ENCODE measurements at places on chromosomes 3 and 15. TPM values are rescaled to one million over a fixed set of nuclear protein-coding genes. Genes with fewer than 3 reads are reported as not detected.

DNA sequence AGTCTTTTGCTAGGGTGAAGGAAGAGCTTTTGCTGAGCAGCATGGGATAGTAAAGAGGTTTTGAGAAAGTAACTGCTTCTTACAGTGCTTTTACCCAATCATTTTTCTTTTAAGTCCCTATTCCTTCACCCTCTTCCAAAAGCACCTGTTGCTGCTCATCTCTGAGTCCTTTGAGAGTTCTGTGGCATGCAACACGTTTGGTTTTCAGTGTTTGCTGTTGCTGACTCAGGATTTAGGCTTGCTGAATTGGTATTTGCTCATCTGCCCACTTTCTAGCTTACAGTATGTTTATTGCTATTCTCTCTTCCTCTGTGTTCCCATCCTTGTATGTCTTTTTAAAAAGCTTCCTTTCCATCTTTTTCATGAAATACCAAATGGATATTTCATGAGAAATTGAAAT is 55.9 kb upstream of the THRB start:
- H3K27ac ChIP-seq = no peak overlapping the region
- DNase-seq = no peak
- no peaks in the 10 kb centered on the region for H3K36me3 ChIP-seq
- peaks cover 37% of the 10 kb centered on the region for H3K4me1 ChIP-seq
- H3K27me3 ChIP-seq = no peaks in the 10 kb centered on the region

DNA sequence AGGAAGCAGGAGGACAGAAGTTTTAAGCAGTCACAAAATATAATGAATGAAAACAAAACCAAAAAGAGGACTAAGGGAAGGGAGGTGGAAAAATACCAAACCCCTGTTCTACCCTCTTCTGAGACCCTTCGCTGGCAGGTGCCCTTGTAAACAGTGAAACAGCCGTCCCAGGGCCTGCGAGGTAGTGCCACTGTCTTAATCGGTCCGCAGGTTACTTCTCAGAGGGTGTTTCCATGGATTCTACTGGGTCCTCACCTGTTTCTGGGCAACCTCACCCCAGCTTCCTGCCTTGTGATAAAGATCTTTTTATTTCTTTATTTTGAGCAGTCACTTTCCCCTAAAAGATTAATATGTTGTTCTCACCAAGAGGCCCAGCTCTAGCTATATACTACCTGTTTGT is 65.3 kb downstream of the SLC30A4 start:
- H3K27ac ChIP-seq = no peak overlapping the region
- no peaks in the 10 kb centered on the region for H3K4me1 ChIP-seq
- no peaks in the 10 kb centered on the region for H3K27me3 ChIP-seq
- H3K36me3 ChIP-seq = no peaks in the 10 kb centered on the region
- no peak overlapping the region for H3K4me3 ChIP-seq
- DNase-seq = no peak

DNA sequence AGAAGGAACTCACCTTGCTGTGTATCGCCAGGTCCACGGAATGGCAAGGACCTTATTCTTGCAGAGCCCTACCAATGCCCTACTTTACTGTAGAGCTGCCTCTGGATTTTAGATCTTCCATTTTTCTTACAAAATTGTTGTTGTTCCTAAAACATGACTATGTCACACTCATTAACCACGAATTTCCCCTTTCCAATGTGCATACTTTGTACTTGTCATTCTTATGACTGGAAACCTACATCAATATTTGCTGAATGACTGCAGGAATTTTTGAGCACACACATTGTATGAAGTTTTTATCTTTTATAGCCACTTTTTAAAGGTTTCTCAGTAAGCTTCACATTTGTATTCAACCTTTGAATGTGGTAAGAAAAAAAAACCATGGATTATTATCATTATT is 35.9 kb upstream of the CMSS1 start:
- no peaks in the 10 kb centered on the region for H3K4me1 ChIP-seq
- no peak for DNase-seq
- no peak overlapping the region for H3K4me3 ChIP-seq
- H3K27me3 ChIP-seq = no peaks in the 10 kb centered on the region
- H3K36me3 ChIP-seq = no peaks in the 10 kb centered on the region

DNA sequence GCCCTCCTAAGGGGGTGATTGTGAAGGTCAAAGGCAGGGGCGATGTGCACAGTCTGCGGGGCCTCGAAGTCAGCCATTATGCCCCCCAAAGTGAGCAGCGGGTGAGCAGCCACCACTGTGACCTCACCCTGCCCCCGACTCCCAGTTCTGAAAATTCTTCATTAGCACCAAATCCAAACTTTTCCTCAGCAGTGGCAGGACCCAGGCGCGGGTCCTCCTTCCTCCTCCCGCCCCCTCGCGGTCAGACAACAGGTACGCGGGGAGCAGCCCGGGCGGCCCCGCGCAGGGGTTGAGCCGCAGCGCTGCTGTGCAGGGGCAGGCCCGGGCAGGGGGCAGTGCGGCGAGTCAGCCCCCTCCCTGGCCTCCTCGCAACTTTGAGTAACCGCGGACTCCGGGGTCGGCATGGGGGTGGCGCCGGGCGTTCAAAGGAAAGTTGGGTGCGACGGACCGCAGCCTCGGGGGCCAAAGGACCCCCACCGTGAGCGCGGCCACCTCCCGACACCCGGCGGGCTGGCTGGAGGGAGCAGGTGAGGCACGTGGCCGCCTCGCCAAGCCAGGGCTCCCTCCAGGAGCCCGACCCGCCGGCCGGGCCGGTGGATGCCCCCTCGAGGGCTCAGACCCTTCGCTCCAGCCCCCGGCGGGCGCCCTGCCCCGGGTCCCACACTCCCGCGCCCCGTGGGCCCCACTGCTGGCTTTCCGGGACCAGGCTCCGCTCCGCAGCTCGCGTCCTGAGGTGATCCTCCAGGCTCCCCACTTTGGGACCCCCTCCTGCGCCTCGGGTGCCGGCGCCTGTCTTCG is 49.4 kb upstream of the CCDC174 start:
- peak overlapping the region; percentile 38 for H3K4me3 ChIP-seq
- peaks cover 12% of the 10 kb centered on the region for H3K27me3 ChIP-seq
- no peak for DNase-seq
- no peak overlapping the region for H3K27ac ChIP-seq
- H3K4me1 ChIP-seq = no peaks in the 10 kb centered on the region

GRCh38 chr3:146314871-146315270 is 64.0 kb upstream of the PLSCR4 start:
- no peak overlapping the region for H3K27ac ChIP-seq
- no peak overlapping the region for H3K4me3 ChIP-seq
- H3K36me3 ChIP-seq = no peaks in the 10 kb centered on the region
- no peak for DNase-seq

GRCh38 chr3:139131951-139132350 is 87.3 kb upstream of the PRR23C start:
- H3K36me3 ChIP-seq = no peaks in the 10 kb centered on the region
- no peaks in the 10 kb centered on the region for H3K4me1 ChIP-seq
- H3K27ac ChIP-seq = no peak overlapping the region
- no peaks in the 10 kb centered on the region for H3K27me3 ChIP-seq
- no peak overlapping the region for H3K4me3 ChIP-seq

DNA sequence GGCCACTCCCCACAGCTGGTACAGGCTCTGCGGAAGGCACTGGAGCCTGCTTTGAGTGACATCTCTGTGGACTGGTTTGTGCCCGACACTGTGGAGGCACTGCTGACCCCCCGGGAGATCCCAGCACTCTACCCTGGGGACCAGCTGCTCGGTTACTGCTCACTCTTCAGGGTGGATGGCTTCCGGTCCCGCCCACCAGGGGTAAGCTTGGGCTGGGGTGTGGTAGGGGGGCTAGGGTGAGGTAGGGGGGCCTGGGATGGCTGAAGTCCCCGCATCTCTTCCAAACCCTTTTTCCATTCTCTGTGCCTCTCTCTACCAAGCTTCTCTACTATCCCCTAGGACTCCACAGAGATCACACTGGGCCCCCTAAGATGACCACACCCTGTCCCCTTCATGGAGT is 7.8 kb downstream of the VWA5B2 start:
- H3K27me3 ChIP-seq = peaks cover 3% of the 10 kb centered on the region
- H3K36me3 ChIP-seq = no peaks in the 10 kb centered on the region
- DNase-seq = no peak
- no peaks in the 10 kb centered on the region for H3K4me1 ChIP-seq
- H3K4me3 ChIP-seq = no peak overlapping the region

- no peaks in the 10 kb centered on the region for H3K36me3 ChIP-seq
- H3K4me1 ChIP-seq = no peaks in the 10 kb centered on the region
- H3K27ac ChIP-seq = peak overlapping the region; percentile 57
- no peak overlapping the region for H3K4me3 ChIP-seq
- H3K27me3 ChIP-seq = no peaks in the 10 kb centered on the region
Observed at GRCh38 chr3:9278498-9278897, 29.1 kb upstream of the SRGAP3 start.

DNA sequence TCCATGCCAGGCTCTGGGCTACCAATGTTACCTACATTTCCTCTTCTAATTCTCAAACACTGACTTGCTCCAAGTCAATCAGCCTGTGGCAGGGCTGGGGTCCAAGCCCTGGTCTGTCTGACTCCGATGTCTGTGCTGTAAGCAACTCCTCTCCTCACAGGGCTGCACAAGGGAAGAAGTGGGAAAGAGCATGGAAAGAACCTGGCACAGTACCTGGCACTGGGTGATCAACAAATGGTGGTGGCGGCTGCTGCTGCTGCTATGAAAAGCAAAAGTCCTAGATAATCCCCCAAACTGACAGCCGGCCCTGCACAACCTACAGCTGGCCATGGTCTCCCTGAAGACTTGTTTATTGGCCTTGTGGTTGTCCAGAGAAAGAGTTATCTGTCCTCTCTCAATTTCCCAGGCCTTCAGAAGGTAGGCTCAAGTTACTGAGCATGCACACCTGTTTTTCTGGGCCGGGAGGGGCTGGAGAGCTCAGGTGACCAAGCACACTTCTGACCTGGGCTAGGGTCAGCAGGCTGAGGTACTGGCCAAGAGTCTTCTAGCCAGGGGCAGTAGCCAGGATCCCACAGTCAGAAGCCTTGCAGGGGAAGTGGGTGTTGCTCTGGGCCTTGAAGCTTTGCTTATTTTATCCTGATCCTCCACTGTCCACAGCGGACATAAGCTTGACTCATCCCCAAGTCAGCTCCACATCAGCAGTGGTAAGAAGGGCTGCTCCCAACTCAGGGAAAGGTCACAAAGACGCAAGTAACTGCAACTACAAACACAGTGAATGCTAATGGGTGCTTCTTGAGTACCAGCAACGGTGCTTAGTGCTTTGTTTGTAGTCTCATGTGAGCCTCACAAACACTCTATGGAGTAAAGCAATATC is 35.3 kb upstream of the KY start:
- H3K27me3 ChIP-seq = no peaks in the 10 kb centered on the region
- H3K27ac ChIP-seq = peak overlapping the region; percentile 51
- H3K36me3 ChIP-seq = no peaks in the 10 kb centered on the region
- no peak overlapping the region for H3K4me3 ChIP-seq

DNA sequence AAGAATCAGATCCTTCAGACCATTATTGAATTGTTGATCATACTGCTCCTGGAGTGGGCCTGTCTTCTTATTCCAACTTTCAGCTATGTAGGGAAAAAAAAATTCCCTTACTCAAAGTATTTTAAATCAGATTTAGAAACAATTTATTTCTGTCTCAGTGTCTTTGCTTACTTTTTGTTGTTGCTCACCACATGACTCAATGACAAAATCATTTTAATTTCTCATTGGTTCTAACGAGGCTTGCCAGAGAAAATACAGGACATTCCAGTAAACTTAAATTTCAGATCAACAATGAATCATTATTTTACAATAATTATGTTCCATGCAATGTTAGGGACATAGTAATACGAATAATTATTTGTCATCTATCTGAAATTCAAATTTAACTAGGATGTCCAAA is 748.5 kb upstream of the CBLB start:
- H3K4me3 ChIP-seq = no peak overlapping the region
- no peak for DNase-seq
- H3K4me1 ChIP-seq = no peaks in the 10 kb centered on the region
- H3K36me3 ChIP-seq = no peaks in the 10 kb centered on the region
- no peak overlapping the region for H3K27ac ChIP-seq

- no peak overlapping the region for H3K27ac ChIP-seq
- H3K36me3 ChIP-seq = no peaks in the 10 kb centered on the region
- H3K4me1 ChIP-seq = peaks cover 12% of the 10 kb centered on the region
- no peak for DNase-seq
Observed at GRCh38 chr3:120637851-120638559, 41.9 kb downstream of the NDUFB4 start.

DNA sequence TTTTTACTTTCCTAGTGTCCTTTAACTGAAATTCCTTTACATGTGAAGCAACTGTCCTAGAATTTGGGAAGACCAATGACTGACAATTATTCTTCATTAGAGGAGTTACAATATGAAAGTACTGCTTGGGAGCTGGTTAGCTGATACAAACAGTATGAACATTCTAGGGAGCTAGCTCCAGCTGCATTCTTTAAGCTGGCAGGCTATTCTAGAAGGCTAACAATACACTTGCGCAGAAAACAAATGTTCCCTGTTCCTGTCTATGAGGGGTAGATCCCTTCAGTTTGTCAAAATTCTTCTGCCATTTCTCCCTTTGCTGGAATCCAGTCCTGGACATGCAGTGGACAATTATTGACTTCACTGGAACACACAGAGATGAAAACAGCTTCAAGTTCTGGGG is 60.2 kb upstream of the NANOGP8 start:
- H3K27me3 ChIP-seq = no peaks in the 10 kb centered on the region
- H3K27ac ChIP-seq = no peak overlapping the region
- no peaks in the 10 kb centered on the region for H3K36me3 ChIP-seq

DNA sequence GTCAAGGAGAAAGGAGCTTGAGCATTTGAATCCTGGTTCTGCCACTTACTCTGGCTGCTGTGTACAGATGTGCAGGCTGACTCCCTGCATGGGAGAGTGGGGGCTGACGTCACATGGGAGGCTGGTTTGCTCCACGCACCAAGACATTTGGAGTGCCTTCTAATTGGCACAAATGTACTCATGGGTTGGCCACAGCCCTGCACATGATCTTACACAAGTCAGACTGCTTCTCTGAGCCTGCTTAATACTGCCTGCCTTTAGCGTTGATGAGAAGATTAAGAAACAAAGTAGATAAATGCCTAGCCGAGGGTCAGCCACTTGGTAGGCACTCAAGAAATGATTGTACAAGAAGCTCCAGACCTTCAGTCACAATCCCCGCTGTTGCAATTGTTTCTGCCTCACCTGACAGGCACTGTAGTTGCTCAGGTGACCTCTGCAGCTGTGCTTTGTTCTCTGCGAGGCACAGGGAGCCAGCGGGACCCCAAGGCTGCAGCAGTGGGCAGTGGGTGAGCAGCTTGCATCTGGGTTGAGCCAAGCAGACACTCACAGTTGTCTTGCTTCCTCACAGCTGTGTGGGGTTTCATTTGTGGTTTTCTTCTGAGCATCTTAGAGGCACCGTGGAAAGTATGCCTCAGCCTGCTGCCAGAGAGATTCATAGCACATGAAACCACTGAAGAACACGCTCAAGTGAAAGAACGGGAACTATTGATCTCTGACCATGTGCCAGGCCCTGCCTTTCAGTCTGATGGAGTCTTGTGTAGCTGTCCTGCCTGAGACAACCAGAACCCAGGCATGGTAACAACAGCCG is 33.1 kb downstream of the GRK7 start:
- no peaks in the 10 kb centered on the region for H3K36me3 ChIP-seq
- H3K27ac ChIP-seq = peak overlapping the region; percentile 61
- DNase-seq = peak; percentile 32

The LXN gene
- total RNA-seq = 0.42 TPM

The SEMA3G gene
- 12.1 TPM for total RNA-seq

The TGM5 gene
- not detected for total RNA-seq

All from gastrocnemius medialis (tissue), 4 donors.